ENCODE measurements at places on chromosomes 6 and 20.

GRCh38 chr20:23368316-23369071 is 6.5 kb downstream of the GZF1 start:
- no peak for DNase-seq

- DNase-seq: no peak
Measured at GRCh38 chr6:4327841-4328240, 192.5 kb upstream of the ECI2 start.

DNA sequence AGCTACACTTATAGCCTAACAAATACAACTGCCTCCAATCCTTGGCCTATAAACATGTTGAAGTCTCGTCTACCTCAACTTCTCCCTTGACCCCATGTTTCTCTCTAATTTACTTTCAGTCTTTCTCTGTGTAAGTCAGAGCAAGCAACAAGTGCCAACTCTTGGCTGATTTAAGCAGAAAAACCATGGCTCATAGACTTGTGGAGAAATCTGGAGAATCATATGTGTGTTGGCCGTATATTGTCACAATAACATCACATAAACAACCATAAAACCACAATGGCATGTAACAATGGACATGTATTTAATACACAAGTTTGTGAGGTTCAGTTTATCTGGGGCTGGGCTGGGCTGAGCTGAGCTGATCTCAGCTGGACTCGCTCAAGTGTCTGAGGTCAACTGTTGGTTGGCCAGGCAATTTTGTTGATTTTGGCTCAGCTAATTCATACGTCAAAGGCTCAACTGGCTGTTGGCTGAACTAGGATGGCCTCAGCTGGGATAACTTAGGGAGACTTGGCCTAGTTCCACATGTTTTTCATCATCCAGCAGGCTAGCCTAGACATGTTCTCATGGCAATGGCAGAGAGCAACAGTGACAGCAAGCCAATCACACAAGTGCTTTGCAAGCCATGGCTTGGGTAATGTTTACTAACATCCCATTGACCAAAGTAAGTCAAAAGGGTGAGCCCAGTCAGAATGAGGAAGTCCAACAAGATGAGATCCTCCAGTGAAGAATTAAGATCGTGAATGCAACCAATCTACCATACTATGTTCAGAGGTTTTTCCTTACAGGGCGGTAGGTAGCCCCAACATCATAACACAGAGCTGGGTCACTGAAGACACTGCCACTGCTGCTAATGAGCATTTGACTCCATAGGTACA is 12.9 kb upstream of the TBC1D22B start:
- peak; percentile 20 for DNase-seq

- no peak for DNase-seq
Measured at GRCh38 chr20:10842116-10842515, 168.3 kb upstream of the JAG1 start.

GRCh38 chr6:39567091-39567490 is 158.1 kb downstream of the KIF6 start:
- no peak for DNase-seq

DNA sequence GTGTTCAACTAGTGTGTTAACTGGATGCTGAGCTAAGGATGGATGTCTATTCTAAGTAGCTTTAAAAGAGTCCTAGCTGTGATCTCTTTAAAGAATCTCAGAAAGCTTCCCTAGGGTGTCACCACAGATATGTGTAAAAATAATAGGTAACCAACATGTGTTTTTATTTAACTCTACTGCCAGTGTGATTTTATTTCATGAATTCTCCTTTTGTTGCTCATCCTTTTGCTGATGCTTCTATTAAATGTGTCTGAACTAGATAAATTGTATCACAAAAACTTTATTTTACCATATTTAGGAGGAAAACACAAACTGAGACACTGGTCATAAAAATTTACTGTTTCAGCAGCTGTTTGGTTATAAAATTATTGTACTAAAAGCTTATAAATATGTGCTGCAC is 809.4 kb upstream of the CITED2 start:
- no peak for DNase-seq

DNA sequence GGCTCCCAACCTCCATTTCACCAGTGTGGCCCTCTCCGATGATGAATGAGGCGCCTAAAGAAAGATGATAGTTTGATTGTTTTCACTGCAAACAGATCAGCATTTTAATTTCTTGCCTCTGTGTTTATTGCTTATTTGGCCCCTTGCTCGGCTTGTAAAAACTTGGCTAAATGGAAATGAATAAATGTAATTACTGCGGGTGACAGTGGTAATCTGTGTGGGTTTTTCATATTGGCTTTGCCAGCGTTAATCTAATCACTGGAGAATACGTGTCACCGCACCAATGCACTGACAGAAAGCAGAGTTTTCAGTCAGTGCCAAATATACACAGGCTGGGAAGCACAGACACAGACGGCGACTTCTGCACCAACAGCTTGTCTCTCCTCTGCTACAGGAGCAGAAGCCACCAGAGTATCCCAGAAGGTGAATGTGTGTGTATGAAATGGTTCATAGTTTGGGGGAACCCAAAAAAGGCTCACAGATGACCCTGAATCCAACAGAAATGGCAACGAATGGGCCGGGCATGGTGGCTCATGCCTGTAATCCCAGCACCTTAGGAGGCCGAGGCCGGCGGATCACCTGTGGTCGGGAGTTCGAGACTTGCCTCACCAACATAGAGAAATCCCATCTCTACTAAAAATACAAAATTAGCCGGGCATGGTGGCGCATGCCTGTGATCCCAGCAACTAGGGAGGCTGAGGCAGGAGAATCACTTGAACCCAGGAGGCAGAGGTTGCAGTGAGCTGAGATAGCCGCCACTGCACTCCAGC is 534.0 kb downstream of the PKHD1 start:
- DNase-seq: no peak

Data from NCI-H2227 treated with DMSO at 0.1 percent for 48 hours (cell line).